ENCODE measurements at places on chromosomes 4 and X.

GRCh38 chrX:151974336-151975227, at the start of gene GABRE:
GABRE (minus strand) TSS chrX:151974676; CDS start chrX:151974625, 51 bp downstream.
- DNase-seq = no peak

DNA sequence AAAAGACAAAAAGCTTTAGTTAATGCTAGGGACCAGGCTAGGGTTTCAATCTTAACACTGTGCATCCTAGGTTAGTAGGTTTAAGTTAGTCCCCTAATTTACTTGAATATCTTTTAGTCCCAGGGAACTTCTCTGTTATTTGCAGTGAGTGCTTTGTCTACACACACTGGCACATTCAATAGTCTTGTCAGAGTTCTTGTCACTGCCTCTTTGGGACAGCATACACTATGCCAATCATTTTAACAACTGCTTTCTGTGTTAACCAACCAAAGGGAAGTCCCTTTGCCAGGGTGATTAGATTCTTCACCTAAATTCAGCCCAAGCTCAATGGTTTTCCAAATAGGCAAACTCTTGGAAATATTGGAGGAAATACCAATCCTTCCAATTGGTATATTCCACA, 221.8 kb upstream of the IGFBP7 start:
- DNase-seq = no peak

DNA sequence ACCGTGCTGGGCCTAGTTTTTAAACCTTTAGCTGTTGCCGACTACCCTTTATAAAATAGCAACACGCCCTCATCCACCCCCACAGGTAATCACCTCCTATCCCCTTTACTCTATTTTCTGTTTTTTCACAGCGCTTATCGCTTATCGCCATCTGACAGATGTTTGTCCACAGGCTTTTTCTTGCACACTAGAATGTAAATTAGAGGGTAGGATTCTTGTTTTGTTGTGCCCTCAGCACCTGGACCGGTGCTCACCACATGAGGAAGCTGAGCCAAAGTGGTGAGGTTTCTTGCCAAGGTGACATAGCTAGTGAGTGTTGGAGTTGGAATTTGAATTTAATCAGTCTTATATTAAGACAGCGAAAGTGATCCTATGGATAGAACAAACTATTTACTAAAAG, 2.9 kb upstream of the RBBP7 start:
- no peak for DNase-seq

GRCh38 chr4:113447769-113448168, 313.8 kb downstream of the CAMK2D start:
- DNase-seq = no peak

DNA sequence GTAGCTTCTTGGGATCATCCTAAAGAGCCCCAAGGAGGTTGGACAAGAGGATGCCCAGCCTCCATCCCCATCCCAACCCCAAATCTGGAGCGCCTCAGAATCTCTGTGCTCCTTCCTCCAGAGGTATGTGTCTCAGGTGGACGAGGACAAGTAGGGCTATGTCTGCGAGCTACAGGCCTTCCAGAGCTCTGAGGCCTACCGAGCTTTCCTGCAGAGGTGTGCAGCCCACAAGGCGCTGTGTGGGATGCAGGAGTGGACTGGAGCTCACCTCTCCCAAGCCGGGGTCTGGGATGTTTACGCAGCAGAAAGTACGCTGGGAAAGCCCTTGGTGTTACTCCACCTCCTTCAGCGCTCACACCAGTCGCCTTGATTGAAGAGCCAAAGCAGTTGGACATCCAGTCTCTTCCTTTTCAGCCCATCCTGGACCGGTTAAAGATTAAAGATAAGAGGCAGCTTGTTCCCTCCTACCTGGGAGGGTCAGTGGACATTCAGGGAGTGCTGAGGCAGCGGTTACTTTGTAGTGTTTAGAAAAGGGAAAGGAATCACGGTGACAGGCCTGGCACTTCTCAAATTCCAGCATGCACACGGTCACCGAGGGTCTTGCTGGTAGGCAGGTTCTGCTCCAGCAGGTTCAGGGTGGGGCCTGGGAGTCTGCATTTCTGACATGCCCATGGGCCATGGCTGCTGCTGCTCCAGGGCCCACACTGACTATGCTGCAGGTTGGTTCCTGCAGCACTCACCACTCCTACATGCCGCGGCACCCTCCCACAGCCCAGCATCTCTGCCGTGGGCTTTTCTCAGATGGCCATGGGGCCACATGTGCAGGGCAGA, 29.5 kb upstream of the JAKMIP1 start:
- DNase-seq = no peak

DNA sequence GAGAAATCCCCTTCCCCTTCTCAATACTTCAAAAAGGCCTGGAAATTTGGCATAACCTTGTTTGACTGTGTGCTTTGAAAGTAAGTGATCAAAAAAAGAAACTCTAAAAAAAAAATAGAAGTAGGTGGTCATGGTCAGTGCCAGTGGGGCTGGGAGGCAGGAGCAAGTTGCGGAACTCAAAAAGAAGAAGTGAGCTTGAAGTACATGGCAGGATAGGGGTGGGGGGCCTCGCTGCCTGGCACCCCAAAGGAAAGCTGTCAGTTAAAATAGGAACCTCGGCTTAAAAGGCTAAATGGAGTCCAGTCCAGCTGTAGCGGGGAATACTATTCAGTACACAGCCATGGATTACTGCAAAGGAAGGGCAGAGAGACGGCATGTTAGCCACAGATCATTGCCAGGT, 12.2 kb upstream of the NKRF start:
- no peak for DNase-seq

DNA sequence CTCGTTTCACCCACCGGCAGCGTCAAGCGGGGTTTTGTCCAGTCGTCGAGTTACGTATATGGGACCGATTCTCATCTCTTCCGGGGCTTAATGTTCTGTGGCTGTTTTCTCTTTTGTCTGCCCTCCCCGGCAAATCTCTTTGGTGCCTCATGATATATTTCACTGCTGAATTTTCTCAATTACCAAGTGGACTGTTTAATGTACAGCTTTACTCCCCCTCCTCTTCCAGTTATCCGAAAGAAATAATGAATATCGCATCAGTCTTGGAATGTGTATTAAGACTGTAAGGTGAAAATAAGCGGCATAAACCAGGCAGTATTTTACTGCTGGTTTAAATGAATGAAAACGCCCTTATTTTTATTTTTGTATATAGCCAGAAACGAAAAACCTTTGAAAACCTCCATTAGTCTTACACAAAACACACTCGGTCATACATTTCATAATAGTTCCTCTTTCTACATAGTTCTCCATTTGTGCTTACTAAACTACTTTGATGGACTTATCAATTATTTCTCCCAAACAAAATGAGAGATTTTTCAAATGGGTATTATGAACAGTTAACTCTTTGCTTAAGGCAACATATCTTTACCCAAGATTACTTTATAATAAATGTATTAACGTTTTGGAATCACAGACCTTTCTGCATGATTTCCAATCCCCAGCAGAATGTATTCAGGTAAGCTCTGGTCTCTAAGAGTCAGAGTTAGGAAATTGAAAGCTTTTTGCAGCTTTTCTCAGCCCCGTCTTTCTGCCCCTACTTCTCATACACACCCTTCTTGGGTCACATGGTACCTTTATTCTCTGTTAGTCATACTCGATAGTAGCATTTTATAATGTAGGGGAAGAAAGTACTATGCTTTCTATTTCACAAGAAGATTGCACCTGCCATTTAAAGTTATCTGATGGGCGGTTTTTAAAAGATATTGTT, 979 bp downstream of the RP2 start:
- DNase-seq = no peak

- no peak for DNase-seq
These were observed 107.0 kb upstream of the STIM2 start for GRCh38 chr4:26753617-26754016.

GRCh38 chrX:149010013-149010852, 494.9 kb downstream of the IDS start:
- DNase-seq = no peak

- DNase-seq = no peak
These were observed 2.1 kb upstream of the SRPK3 start for GRCh38 chrX:153778684-153779101.

DNA sequence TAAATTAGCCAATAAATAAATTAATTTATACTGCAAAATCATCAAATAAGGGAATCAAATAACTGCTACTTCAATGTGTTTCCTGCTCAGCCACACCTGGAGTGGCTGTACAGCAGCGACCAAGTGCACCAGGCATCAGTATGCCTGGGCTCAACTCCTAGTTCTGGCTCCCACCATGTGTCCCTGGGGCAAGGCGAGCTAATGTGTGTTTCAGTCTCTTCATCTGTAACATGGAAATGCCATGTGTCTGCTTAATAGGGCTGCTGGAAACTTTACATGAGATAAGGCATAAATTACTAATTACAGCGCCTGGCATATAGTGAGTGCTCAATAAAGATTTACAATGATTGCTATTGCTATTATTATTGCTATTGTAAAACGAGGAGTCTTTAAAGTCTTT, 109.1 kb upstream of the PDLIM3 start:
- no peak for DNase-seq

GRCh38 chr4:28686618-28687017, 1826.0 kb downstream of the STIM2 start:
- DNase-seq = no peak

GRCh38 chr4:23413631-23414030, 476.2 kb downstream of the PPARGC1A start:
- DNase-seq = no peak

DNA sequence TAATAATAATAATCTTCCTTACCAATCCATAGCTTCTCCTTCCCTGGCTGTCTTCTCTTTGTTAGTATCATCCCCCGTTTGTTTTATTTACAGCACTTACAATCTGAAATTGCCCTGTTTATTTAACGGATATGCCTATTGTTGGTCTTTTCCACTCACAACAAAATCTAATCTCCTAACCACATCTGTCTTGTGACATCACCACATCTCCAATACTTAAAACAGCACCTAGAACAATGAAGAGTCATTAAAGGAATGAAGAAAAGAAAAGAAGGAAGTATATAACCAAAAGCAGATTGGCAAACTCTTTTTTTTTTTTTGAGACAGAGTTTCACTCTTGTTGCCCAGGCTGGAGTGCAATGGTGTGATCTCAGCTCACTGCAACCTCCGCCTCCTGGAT, 38.7 kb upstream of the JADE1 start:
- no peak for DNase-seq

GRCh38 chr4:88792268-88792781, 94.7 kb upstream of the NAP1L5 start:
- DNase-seq = no peak

DNA sequence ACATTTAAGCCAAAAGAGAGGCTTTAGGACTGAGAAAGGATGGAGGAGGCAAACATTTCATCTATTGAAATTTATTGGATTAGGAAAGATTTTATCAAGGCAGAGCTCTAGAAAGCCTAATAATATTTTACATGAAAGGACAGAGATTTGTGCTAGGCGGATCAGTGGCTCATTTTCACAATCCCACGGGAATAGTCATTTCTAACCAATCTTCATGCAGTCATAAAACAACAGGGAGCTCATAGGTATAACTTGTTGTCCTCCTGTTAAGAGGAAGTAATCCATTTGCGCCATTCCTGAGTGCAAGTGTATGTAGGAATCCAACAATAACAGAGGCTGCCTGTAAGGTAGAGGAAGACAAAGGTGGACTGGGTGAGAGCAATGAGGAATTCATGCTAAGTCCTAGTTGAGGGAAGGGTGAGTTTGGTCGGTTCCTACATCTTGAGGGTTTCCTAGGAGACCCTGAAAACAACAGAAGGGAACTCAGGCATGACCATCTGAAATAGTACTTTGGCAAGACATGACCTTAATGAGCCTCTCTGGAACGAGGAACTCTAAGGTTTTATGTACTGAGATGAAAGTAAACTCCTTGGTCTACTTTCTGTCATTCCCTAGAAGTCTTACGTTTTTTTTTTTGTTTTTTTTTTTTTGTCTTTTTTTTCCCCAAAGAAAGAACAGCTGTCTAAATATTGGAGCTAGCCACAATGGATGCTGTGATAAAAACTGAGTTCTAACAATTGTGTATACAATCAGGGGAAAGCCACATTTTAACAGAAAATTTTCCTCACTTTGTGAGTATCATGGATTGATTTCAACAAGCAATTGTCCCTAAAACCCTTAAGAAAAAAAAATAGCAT, 89.7 kb downstream of the GEMIN8 start:
- no peak for DNase-seq

DNA sequence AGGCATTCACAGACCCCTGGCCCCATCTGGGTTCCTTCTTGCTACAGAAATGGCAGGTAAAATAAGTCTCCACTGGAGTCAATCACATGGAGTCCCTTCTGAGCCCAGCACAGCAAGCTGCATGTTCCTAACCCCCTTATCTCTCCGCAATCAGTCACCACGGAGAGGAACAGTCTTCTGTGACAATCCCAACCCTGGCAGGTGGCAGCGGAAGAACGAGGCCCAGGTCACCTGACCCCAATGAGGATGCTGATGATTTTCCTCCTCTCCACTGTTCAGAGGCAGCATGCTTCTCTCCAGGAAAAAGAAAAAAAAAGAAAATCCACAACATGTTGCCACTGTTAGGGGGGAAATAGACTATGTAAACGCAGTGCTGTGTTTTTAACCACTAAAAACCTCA, 50.1 kb downstream of the TSPAN5 start:
- no peak for DNase-seq

- DNase-seq = no peak
These were observed 81.1 kb upstream of the PABPC4L start for GRCh38 chr4:134282680-134283079.

DNA sequence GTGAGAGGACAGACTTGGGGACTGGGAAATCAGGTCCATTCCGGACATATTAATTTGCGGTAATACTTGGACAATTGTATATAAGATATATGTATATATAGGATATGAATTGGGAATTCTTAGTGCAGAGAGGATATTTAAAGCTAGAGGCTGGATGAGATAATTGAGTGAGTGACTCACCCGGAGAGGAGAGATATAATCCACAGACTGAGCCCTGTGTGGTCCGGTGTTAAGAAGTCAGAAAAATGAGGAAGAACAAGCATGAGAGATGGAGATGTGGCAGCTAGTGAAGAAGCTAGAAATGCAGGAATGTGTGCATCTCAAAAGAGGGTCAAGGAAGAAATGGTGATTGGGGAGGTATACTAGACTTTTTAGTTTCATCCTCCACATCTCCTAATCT, 336.2 kb downstream of the SLC7A11 start:
- no peak for DNase-seq

GRCh38 chrX:148333989-148334388, 166.4 kb upstream of the AFF2 start:
- no peak for DNase-seq

GRCh38 chr4:168724686-168725411, 228.0 kb downstream of the PALLD start:
- no peak for DNase-seq

DNA sequence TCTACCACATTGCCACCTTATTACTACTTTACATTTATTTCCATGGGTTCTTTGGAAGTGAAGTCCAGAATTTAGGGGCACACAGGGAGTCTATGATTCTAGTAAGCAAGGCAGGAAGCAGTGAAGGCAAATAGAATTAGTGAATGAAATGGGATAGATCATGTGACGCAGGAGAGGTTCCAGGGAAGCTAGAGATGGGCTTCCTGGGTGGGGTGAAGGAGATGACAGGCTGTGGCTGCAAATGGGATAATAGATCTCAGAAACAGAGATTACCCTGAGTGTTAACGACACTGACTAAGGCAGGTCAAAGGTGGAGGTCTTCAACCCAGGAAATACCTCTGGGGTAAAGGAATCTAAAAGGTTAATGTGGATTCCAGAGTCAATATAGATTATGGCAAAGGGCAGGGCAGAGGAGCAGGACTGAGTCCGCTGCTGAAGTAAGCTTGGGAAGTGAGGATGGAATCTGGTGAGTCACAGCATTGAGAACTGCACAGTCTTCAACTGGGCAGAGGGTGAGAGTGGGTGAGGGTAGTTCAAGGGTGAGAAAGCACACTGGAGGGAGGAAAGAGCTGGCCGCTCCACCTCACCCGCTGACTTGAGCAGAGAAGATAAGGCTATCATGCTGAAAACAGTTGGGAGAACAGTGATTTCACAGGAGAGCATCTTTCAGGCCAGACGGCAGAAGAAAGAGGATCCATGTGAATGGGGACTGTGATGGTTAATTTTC, 70.8 kb downstream of the ANXA3 start:
- no peak for DNase-seq
